ENCODE measurements at places on chromosomes 16 and 17.

DNA sequence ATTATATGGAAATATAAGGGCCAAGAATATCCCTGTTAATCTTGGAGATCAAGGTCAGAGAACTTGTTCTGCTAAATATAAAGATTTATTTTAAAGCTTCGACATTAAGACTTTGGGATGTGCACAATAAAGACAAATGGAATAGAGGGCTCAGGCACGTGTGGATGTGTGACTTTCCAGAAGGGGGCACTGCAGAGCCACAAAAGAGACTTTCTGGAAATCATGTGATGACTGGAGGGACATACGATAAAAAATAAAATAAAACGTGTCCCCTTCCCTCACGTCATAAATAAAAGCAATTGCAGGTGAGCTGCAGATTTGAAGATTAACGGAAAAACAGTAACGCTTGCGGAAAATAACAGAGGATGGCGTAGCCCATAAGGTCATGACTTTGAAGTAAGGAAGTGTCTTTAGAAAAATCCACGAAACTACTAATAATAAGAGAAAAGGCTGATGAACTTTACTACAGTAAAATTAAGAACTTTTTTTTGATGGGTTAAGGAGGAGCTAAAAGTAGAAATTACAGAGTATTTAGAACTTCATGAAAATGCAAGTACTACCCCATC lies 9.4 kb upstream of the ENGASE start:
- DNase-seq = peak; percentile 50

DNA sequence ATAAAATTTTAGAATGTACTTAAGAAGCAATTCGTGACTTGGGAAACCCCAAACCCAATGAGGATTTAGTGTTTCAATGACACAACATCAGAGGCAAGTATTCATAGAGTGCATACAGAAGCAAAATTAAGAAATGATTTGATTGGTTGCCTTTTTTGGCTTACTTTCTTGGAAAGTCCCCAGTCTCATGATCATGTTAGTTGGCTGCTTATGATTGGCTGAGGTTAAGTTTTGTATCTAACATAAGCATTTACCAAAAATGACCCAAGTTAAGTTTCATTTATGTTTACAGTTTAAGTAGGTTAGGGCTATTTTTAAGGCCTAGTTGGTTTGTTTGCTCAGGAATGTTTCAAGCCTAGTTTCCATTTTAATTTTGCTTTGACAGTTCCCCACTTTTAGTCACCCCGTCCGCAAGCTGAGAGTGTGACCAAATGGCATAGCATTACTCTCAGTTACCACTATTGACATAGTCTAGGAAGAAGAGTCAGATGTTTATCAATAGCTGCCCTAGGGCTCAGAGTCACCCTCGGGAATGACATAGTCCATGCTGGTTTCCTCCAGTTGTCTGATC lies 36.2 kb downstream of the DGKE start:
- no peak for DNase-seq

DNA sequence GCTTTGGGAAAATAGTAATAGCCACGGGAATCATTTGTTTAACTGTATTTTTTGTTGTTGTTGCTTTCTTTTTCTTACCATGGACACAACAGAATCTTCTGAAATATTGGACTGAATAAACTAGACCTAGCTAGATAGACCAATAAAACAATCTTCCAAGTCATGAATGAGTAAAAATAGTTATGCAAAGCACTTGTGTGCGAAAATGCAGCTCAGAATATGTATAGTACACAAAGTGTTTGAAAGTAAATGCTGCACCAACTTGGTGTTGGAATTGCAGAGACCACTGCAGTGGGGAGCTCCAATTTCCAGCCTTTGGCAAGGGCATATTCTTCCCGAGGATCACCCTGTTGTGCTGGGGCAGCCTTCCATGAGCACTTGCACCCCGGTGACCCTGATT lies 68.0 kb downstream of the AATF start:
- DNase-seq = no peak

GRCh38 chr17:45230787-45231480 lies 9.2 kb downstream of the FMNL1 start:
- no peak for DNase-seq

DNA sequence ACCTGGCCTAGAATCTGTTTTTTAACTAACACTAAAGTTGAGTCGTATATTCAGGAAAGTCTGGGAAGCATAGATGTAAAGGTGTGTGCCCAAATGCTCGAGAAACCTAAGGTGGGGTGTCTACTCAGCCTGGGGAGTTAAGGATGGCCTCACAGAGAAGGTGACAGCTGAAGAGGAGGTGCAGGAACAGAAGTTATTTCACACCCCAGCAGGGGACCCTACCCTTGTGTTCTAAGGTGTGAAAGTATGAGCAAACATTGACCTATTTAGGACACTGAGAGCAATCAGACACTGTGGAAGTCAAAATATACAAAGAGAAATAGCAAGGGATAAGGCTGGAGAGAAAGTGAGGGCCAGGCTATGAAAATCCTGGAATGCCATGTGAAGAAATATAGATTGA lies 49.0 kb upstream of the DHX40 start:
- no peak for DNase-seq

DNA sequence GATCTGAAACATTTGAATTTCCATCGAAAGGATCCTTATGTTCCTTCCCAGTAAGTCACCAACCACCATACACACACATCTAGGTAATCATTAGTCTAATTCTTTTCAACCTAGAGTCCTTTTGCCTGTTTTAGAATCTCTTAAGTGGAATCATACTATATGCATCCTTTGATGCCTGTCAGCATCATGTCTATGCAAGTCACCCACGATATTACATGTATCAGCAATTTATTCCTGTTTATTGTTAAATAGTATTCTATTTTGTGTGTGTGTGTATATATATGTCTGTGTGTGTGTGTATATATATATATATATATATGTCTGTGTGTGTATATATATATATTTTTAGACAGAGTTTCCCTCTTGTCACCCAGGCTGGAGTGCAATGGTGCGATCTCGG lies 78.9 kb upstream of the RPH3AL start:
- DNase-seq = no peak

GRCh38 chr17:12627177-12627629 lies 38.5 kb upstream of the MYOCD start:
- no peak for DNase-seq

DNA sequence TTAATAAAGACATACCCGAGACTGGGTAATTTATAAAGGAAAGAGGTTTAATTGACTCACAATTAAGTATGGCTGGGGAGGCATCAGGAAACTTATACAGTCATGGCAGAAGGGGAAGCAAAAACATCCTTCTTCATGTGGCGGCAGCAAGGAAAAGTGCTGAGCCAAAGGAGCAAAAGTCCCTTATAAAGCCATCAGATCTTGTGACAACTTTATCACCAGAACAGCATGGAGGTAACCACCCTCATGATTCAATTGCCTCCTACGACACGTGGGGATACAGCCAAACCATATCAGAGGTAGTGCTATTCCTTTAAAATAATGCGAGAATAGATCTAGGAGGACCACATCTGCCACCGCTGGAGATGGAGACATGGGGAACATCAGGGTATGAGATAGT lies 9.0 kb downstream of the C16orf54 start:
- DNase-seq = peak; percentile 53

DNA sequence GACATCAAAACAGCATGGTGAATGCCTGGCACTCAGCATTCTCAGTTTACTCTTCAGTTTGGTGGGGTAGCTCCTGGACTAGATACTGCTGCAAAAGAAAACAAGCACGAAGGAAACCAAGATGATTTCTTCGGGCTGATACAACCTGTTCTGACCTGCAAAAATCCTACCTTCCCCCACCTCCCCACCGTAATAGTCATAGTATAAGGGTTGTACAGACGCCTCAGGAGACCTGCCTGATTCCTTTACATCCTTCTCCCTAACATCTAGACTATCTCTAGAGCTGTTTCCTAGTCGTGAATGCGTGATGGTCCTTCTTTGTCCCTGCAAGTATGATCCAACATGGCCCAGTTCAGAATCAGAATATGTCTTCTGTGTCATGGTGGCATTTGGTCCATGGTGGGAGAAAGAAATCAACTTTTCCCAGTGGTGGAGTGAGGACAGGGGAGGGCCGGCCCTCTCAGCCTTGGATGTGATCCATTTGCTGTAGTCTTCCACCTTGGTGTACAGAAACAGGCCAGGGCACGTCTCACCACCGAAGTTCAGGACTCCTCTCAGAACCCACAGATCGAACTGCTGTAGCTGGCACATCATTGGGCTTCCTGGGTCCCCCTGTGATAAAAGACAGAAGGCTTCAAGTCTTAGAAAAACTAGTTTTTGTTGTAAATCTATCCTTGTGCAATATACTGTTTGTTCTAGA lies 14.5 kb downstream of the PRSS54 start:
- no peak for DNase-seq

DNA sequence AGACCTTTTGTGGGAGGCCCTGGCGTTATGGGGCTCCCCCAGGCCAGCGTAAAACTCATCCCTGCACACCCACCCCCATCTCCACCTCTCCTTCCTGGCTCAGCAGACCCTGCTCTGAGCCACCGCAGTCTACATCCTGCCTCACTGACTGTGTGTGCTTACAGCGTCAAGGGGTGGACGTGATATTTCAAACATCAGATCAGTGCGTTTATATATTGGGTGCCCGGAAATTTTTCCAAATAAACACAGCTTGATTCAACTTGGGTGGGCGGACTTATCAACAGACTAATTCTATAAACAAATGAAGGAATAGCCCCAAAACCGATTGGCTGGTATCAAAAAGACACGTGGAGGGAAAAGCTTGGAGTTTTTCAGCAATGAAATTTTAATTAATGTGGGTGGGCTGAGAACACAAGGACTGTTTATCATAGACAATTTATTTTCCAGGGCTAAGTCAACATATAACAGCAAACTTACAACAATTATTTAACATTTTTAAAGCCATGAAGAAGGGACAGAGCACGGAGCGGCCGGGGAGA lies at the start of gene FOXL1:
TSS of gene FOXL1 (plus strand) at position 489 of the 539 bp plus-strand sequence. CDS start 175 bp downstream, outside the sequence.
- no peak for DNase-seq

- no peak for DNase-seq
Measured at GRCh38 chr17:2090804-2091534, 36.1 kb downstream of the HIC1 start.

GRCh38 chr16:1416521-1416941 lies 2.0 kb upstream of the UNKL start:
- no peak for DNase-seq

DNA sequence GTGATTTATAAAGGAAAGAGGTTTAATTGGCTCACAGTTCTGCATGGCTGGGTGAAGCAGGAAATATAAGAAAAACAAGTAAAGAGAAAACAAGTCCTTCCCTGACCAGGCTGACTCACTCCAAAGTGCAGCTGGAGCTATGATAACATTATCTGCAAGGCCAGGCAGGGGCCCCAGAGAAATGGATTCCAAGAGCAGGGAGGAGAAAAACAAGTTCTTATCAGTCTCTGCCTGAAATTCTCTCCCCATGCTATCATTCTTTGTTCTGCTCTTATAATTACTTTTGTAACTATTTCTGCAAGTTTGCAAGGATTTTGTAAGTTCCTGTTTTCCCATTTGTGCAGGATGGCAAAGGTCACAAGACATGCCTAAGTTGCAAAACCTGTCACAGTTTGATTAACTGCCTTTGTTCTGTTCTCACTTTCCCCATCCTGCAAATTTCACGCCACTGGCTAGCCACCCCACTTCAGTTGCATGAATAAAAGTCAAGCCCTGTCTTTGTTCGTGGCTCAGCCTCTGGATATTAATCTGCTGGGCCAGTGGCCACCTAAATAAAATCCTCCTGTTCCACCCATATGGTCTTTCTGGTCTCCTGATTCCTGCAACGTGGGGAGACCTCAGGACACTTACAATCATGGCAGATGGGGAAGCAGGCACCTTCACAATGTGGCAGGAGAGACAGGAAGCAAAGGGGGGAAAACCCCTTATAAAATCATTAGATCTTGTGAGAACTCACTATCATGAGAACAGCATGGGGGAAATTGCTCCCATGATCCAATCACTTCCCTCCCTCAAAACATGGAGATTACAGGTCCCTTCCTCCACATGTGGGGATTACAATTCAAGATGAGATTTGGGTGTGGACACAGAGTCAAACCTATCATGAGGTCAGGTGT lies 13.1 kb downstream of the ABCA9 start:
- peak; percentile 5 for DNase-seq

GRCh38 chr17:50060951-50061712 lies 5.2 kb downstream of the ITGA3 start:
- DNase-seq = no peak

GRCh38 chr17:65535777-65536572 lies 25.5 kb downstream of the AXIN2 start:
- no peak for DNase-seq

GRCh38 chr17:58219789-58220183 lies 731 bp upstream of the MKS1 start:
- DNase-seq = no peak

- no peak for DNase-seq
Measured at GRCh38 chr17:17540935-17541639, 44.9 kb upstream of the RASD1 start.

GRCh38 chr16:81946206-81946605 lies 65.1 kb downstream of the SDR42E1 start:
- no peak for DNase-seq

- no peak for DNase-seq
Measured at GRCh38 chr17:77099997-77100396, 40.8 kb upstream of the SEC14L1 start.

GRCh38 chr17:11097121-11097520 lies 143.9 kb upstream of the SHISA6 start:
- no peak for DNase-seq

DNA sequence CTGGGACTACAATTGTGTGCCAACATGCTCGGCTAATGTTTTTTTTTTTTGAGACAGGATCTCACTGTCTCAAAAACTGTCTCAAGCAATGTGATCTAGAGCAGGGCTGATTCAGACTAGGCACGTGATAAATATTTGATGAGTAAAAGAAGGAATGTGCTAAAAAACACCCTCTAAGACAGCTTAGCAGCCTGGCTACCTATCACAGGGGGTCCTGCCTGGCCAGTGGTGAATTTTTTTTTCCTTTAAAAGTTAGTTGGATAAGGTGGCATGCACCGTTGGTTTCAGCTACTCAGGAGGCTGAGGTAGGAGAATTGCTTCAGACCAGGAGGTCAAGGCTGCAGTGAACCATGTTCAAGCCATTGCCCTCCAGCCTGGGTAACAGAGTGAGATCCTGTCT lies 14.8 kb upstream of the GPATCH8 start:
- no peak for DNase-seq

GRCh38 chr16:3971706-3972105 lies 91.2 kb upstream of the CREBBP start:
- DNase-seq = no peak

DNA sequence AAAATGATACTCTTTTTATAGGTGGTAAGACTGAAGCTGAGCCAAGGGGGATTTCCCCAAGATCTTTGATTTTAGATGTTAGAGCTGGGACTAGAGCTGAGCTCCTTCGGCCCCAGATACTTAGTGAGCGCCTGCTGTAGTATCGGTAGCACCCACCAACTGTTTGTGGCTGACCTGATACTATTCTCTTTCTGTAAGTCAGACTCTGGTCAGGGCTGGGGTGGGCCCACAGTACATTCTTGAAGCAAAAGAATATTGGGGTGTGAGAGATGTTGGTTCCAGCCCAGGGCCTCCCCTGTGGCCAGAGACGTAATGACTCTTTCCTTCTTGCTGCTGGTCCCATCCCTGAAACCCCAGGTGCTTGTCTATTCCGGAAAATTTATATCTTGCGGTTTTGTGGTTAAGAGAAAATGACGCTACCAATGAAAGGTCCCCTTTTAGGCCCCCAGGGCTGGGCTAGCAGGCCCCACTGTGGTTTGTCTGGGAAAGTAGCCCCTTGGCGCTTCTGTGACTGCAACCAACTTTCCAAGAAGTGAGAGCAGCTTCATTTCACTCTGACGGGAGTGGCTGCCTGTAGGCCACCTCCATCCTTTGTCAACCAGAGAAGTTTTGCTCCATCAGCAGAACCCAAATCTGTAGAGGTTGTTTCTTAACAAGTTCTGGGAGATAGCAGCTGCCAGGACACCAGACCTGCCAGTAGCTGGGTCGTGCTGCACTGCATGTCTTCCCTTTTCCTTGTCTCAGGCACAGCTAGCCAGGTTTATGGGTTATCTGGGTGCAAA lies 86.4 kb upstream of the LGALS9 start:
- no peak for DNase-seq
